Left forelimb (tissue), 1 donor: ENCODE measurements at places on chromosomes 4 and X.

GRCh38 chr4:142697320-142697719 is 148.8 kb downstream of the INPP4B start:
- no peak for DNase-seq

GRCh38 chrX:39477031-39477761 is 620.6 kb downstream of the BCOR start:
- DNase-seq = no peak

GRCh38 chr4:97987019-97987648 is 156.1 kb downstream of the STPG2 start:
- no peak for DNase-seq

DNA sequence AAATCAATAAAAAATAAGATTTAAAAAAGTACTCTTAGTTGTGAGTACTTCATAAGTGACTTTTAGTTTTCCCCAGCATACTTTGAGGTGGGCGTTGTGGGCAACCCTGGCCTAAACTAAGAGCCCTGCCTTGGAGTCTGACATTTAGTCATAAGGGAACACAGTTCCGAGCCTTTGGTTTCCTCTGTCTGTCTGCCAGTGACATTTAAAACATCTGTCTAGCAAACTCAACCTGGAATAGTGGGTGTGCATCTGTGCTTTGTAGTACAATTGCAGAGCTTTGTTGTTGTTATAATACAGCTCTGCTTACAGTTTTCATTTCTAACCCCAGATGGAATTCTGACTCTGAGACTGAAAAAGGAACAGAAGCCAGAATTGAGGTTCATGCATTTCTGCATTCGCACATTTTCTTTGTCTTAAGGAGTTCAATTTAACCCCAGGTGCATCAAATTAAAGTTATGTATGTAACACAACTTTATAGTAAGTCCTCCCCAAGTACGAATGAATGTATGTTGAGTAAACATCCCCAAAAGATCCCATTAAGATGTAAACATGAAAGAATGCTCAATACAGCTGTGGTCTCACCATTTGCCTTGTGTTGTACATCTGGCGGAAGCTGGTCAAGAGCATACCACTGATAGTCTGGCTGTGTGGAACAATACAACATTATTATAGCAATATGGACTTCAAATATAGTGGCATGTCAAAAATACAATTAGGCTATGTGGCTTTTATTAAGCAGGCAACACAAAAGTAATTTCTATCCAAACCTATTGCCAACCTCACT is 25.9 kb downstream of the TNIP3 start:
- no peak for DNase-seq

DNA sequence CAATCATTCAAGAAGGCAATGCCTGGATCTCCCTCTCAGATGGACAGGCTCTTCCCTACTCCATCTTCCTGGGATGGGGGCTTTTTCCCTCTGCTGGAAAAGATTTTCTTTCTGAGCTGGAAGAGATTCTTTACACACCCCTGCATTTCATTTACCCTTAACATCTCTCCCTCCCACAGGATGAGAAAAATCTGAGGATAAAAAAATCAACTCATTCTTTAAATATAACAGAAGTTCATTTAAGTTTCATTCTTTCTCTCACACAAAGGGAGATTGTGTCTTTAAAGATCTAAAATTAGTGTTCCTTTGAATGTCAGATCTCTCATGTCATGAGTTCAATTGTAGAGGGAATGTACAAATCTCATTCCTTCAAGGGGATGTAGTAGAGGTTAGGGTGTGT is 109.0 kb downstream of the ZNF518B start:
- DNase-seq = no peak

DNA sequence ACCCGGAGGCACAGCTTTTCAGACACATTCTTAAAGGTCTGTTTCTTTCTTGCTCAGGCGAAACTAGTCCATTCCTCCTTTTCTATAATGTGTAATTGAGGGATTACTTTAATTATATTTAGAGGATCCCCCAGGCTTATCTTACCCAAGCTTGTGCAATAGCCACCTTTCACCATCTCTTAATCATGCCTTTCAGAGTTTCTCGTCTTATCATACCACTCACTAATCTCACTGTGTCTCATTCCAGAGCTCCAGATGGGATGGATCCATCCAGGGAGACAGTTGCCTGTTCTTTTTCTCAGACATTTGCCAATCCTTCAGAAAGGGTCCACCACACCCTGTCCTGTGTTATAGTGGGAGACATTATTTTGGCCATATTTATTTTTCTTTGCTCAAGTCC is 12.5 kb downstream of the SPARCL1 start:
- DNase-seq = no peak

GRCh38 chrX:35890699-35891098 is 28.8 kb upstream of the CFAP47 start:
- DNase-seq = no peak

- DNase-seq = no peak
Measured at GRCh38 chrX:12885508-12885907, 18.6 kb downstream of the TLR7 start.

DNA sequence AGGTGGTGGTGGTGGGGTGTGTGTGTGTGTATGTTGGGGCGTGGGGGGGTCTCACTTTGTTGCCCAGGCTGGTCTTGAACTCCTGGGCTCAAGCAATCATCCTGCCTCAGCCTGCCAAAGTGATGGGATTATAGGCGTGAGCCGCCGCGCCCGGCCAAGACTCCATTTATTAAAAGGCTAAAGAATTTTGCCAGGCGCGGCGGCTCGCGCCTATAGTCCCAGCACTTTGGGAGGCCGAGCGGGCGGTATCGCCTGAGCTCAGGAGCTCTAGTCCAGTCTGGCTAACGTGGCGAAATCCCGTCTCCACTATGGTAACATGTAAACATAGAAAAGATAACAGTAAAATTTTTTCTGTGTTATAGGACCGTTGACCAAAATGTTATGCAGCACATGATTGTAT is 3.7 kb upstream of the UBA1 start:
- no peak for DNase-seq

DNA sequence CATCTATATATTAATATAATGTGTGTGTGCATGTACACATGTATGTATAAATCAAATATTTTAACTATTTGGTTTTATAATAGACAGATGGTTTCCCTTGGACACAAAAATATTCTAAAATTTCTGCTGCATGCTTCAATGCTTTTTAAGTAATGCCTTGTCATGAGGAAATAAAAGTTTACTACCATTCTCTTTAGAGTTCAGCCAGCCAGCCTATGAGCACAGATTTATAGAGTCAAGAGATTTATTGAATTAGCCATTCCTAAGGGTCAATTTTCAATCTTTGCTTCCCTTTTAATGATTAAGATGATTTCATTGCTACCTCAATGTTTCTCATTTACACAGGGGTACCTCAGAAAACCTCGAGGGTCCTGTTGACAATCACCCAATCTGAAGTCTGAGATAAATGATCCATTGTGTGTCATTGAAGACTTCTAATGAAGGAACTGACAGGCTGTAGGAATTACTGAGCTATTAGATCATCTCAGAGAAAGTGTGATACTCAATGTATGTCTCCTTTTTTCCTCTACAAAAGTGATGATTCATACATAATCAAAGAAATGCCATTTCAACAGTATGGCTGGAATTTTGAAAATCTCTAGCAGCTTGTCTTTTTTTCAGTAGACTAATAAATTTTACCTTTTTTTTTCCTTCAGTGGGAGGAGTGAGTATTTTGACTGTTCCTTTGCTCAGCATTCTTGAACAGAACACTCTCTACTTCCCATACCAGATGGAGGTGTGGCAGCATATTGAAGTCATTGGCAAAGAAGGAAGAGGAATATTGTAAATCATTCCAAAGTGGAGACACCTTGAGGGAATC is 222.6 kb upstream of the PCDH18 start:
- no peak for DNase-seq

- DNase-seq = no peak
Measured at GRCh38 chrX:150028692-150029091, 90.4 kb upstream of the EOLA2 start.

- no peak for DNase-seq
Measured at GRCh38 chr4:40843696-40844095, 93.9 kb downstream of the NSUN7 start.

DNA sequence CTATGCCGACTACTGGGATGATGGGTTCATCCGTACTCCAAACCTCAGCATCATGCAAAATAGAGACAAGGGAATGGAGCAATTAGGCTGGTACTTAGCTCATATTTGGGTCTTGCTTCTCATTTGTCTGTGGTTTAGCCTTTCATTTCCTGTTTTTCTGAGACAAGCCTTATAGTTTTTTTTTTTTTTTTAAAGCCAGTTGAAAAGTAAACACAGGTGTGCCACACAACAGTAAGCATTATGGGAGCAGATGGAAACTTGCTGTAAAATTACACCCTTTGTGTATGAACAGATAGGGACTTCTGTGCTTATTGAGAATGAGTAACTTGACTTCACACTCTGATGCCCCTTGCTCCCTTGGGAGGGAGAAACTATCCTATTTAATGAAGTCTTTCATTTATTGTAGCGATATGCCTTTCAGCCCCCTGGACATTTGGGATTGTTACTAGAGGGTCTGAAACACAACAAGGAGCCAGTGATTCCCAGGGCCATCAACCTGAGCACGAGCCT is 13.7 kb downstream of the RASSF6 start:
- DNase-seq = no peak

DNA sequence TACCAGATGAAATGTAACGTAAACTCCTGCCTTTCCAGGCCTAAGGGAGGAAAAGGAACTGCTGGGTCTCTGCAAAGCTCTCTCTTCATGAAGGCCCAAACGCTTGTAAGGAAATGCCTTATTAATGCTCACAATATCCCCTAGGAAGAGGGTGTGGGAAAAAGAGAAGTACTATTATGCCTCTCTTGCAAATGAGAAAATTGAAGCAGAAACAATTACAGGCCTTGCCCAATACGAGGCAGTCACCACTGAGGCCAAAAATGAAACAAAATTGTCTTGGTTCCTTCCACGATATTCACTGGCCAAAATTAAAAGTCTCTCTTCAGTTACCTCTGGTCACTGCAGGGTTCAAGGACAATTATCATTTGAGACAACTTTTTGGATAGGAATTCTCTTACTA is 3.2 kb downstream of the SCARB2 start:
- DNase-seq = no peak

- DNase-seq = no peak
Measured at GRCh38 chr4:151606061-151606460, 154.7 kb downstream of the GATB start.

GRCh38 chrX:129462707-129463106 is 60.6 kb downstream of the SMARCA1 start:
- no peak for DNase-seq

- DNase-seq = no peak
Measured at GRCh38 chr4:94076498-94076897, 131.2 kb upstream of the SMARCAD1 start.

- DNase-seq = no peak
Measured at GRCh38 chrX:69489625-69490024, 14.5 kb upstream of the NALF2 start.

DNA sequence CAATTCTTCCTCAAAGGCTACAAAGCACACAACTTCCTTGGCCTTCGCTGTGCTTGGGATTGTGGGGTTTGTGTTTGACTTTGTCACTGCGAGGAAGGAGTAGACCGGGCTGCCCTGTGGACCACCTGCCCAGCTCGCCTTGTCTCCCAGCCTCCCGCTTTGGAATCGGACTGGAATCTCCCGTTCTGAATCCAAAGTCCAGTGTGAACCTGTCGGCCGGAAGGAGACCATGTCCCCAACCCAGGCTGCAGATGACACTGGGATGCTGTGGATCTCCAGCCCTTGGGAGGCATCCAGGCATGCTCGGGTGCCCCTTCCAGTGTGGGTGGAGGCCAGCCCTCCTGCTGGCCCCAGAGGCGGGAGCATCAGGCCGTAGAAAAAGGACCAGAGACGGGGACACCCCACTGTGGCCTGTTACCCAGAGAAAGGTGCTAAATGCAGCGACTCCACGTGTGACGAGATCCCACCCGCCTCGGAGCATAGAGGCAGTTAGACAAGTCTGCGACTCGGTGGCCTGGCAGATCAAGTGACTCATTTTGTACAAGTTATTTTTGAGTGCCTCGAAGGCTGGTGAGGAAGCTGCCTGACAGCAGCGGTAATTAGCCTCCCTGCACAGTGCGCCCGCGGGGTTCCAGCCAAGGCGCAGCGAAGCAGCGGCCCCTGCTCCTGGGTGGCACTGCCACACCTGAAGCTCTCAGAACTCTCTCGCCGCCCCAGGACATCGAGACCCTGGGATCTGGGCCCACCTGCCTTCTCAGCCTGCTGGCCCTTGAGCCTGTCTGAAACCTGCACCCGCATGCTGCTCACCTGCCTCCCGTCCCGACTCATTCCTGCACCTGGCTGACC is 57.5 kb downstream of the ADRA2C start:
- DNase-seq = no peak

GRCh38 chr4:15376145-15376544 is 51.7 kb upstream of the C1QTNF7 start:
- DNase-seq = no peak

- no peak for DNase-seq
Measured at GRCh38 chr4:126269106-126269505, 954.4 kb downstream of the FAT4 start.

DNA sequence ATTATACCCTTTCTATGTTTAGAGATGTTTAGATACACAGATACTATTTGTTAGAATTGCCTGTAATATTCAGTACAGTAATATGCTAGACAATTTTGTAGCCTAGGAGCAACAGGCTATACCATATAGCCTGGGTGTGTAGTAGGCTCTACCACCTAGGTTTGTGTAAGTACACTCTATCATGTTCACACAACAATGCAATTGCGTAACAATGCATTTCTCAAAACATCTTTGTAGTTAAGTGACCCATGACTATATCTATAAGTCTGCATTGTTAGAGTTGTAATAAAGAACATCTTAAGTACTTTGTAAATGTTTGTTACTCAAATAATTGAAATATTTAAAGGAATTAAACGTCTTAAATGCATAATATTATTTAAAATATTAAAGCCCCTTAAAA is 379.3 kb downstream of the PPP3CA start:
- no peak for DNase-seq

DNA sequence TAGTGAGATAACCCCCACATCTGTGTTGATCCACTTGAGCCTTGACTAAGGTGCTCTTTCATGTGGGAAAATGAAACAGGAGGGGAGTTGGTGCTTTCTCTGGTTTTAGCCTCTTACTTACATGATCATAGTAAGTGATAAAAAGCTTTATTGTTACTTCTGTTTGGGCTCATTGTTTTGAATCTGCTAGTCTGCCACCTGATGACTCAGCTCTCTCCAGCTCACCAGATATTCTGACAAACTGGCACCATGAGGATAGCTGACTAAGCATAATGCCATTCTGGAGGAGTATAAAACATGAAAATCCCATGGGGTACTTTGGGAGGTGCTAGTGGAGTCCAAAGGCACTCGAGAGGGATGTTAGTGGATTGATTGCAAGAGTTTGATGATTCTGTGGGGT is 824.0 kb downstream of the RAPGEF2 start:
- DNase-seq = no peak

DNA sequence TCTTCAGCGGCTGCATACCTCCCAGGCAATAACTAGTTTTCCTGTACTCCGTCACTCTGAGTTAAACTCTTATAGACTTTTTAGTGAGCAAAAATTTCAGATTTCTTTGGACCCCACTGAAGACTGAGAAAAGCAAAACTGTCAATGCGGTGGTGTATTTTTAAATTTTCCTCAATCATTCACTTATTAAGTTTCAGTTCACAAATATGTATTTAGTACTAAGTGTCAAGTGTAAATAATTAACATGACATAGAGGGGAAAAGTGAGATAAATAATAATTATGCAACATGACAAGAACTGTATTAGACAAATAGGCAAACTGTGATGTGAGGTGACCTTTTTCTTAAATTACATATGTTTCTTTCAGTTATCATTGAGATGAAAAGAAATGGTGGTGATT is 124.4 kb downstream of the NAF1 start:
- DNase-seq = no peak
